ENCODE measurements at places on chromosomes 6 and 20. TPM values are rescaled to one million over a fixed set of nuclear protein-coding genes. Genes with fewer than 3 reads are reported as not detected.

GCLC gene
- total RNA-seq: 40.0 TPM

FUT9 gene
- total RNA-seq: not detected

CD164 gene
- total RNA-seq: 284 TPM

PIGU gene
- 13.2 TPM for total RNA-seq

BPIFA1 gene
- total RNA-seq: not detected

SLC17A1 gene
- total RNA-seq: not detected

LEMD2 gene
- 61.5 TPM for total RNA-seq

RBBP8NL gene
- 0.64 TPM for total RNA-seq

CENPW gene
- total RNA-seq: 5.1 TPM

PPP1R14C gene
- 10.0 TPM for total RNA-seq

PRPH2 gene
- 1.2 TPM for total RNA-seq

ALDH8A1 gene
- 1.2 TPM for total RNA-seq

FAM217A gene
- total RNA-seq: not detected

WFDC12 gene
- total RNA-seq: 1.8 TPM

PROCR gene
- total RNA-seq: 20.4 TPM

DNA sequence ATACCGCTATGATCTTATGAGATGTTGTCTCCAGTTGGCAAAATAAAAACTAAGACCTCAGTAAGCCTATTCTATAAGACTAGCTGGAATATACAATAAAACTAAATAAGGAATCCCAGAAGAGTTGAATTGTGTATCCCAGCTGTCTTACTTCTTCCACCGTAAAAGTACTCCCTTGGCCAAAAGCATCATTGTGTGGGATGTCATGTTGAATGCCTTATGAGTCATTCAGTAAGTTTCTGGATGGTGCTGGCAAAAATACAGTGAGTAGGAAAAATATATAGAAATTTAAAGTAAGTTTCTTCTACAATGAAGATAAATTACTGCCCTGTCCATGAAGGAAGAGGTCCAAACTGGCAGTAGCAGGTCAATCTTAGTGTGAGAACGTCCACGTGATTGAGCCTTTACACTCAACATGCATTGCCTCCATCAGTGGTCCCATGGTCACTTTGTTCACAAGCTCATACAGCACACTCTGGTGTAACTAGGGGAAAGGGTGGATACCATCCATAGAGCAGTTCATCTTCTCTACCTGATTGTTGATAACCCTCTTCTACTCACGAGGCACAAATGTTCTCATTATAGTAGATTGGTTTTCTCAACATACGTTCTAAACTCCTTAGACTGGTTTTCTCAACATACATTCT lies 13.7 kb upstream of the ZNF318 start:
- no peak for DNase-seq

- no peak for DNase-seq
These were observed 618.0 kb upstream of the FLRT3 start for GRCh38 chr20:14955399-14955798.

DNA sequence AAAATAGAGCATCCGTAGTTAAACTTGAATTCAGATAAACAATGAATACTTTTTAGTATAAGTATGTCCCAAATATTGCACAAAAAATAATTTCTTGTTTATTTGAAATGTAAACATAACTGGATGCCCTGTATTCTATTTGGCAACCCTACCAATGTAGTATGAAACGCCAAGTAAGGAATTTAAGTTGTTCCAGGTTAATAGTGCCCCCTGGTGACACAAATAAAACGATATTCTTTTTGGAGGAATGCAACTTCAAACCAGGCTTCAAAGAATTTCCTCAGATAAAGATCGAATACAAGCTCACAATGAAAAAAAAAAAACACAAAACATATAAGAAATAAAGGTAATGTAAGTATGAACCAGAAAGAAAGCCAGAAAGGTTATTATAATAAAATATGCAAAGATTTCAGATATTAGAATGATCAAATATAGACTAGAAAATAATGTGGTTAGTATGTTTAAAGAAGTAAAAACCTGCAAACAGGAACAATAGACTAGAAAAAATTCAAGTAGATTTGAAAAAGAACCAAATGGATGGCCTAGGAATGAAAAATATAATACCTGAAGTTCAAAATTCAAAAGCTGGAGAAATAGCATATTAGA lies 18.4 kb upstream of the AKAP7 start:
- DNase-seq: no peak

GRCh38 chr6:163389354-163389753 lies 25.2 kb upstream of the QKI start:
- DNase-seq: no peak

- no peak for DNase-seq
These were observed 91.5 kb downstream of the HIVEP2 start for GRCh38 chr6:142853244-142854180.

- no peak for DNase-seq
These were observed 8.4 kb downstream of the FAM120B start for GRCh38 chr6:170314983-170315382.

GRCh38 chr6:17102258-17102870 lies 514 bp downstream of the STMND1 start:
- DNase-seq: no peak

- no peak for DNase-seq
These were observed 38.7 kb upstream of the MTHFD1L start for GRCh38 chr6:150826788-150827187.

GRCh38 chr6:112258642-112259336 lies 4.4 kb upstream of the LAMA4 start:
- no peak for DNase-seq

DNA sequence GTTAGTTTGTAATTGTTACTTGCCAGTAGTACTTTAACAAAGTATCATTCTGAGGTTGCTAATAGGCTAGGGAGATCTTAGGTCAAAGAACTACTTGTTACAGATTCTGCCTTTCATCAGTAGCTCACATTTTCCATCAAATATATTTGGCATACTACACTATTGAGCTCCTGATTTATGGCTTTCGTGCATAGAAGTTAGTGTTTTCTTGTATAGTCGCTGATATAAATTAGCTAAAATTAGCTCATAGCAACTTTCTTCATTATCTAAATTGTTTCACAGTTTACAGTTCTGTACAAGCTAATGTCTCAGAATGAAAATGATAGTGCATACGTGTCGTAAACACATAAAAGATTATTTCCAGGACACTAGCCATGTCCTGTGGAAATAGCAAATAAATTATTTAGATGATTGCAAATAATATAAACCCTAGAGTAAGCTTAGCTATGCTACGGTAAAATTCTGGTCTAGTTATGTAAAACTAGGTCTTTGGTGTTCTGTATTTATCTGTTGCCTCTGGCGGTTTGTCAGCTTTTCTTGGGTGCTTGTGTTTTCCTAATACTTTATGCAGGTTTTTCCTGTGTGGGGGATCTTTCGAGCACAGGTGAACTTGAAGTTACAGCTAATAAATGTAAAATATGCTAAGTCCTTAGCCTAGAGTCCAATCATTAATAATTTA lies 15.1 kb downstream of the PDE7B start:
- no peak for DNase-seq

- no peak for DNase-seq
These were observed 208.1 kb downstream of the ARID1B start for GRCh38 chr6:156985309-156985708.

GRCh38 chr20:10129749-10130148 lies 88.9 kb upstream of the SNAP25 start:
- no peak for DNase-seq

GRCh38 chr6:70282919-70283461 lies 19.9 kb downstream of the COL9A1 start:
- DNase-seq: no peak

DNA sequence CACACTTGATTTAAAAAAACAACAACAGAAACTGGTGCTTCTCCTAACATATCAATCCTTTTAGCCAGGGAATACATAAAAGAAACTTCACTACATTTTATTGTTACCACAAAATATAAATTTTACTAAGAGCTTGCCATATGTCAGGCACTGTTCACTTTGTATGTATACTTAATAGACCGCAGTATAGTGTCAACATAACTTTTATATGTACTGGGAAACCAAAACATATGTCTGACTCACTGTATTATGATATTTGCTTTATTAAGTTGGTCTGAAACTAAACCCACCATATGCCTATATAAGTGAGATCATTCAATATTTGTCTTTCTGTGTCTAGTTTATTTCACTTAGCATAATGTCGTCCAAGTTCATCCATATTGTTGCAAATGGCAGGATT lies 108.4 kb downstream of the KLHL32 start:
- DNase-seq: no peak

DNA sequence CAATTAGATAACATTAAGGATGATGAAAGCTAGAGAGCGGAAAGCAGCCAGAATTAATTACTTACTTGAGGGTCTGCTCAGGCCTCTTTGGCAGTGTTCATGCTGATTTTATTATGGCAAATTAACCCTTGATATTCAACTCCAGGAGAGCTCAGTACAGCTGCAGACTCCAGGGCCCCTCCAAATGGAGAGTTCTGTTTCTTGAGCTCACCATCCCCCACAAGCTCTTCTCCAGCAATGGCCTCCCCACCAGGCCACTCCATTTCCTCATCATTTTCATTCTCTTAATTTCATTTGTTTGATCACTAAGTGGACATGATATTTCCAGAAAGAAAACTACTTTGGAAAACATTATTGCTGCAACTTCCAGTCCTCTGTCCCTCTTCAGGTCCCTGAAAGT lies 513.3 kb upstream of the NOX3 start:
- DNase-seq: no peak

DNA sequence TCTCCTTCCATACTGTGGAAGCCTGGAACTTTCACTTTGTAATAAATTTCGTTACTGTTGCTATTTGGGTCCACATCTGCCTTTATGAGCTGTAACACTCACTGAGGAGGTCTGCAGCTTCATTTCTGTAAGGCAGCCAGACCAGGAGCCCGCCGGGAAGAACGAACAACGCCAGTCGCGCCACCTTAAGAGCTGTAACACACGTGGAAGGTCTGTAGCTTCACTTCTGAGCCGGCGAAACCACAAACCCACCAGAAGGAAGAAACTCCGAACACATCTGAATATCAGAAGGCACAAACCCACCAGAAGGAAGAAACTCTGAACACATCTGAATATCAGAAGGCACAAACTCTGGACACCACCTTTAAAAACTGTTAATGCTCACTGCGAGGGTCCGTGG lies 589.9 kb upstream of the SLC35B3 start:
- no peak for DNase-seq

DNA sequence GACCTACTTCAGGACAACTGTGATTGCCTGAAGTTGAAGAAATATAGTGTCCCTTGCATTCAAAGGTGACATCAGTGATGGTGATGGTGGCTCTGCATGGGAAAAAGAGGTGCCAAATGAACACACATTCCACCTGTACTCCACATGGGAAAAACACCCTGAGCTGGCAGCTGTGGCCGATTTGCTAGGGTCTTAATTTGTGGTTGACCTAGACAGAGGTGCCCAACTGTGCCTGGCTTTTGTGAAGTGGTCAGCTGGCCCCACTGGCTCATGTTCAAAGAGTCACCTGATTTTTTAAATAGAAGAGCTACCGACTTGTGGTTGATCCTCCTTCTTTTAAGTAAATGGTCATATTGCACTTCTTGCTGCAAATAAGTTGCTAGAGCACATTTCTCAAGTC lies 7.6 kb upstream of the GCNT2 start:
- no peak for DNase-seq

DNA sequence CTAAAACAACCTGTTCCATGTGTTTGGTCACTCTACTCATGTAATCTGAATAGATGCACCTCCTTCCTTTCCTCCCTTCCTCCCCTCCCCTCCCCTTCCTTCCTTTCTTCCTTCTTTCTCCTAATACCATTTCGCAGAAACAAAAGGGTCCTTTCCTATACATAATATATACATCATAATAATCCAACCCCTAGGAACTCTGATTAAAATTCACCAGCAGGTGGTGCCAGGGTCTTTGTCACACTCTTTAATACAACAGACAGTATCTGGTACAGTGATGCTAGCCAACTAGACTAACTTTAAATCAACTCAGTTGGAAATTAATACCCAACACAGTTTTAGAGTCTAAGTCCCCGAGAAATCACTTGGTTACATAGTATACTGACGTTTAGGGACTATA lies 181.2 kb upstream of the SHLD1 start:
- no peak for DNase-seq

GRCh38 chr6:80548532-80548931 lies 442.1 kb downstream of the BCKDHB start:
- no peak for DNase-seq

- DNase-seq: no peak
These were observed 20.5 kb upstream of the CRISP3 start for GRCh38 chr6:49764571-49765236.

- peak; percentile 76 for DNase-seq
These were observed at the start of gene BPI for GRCh38 chr20:38303908-38304379. TSS of gene BPI (plus strand) at chr20:38304156. CDS start at chr20:38304224, 68 bp downstream.

GRCh38 chr6:30554962-30555815 lies 1.1 kb downstream of the GNL1 start:
- peak; percentile 76 for DNase-seq

- no peak for DNase-seq
These were observed 240.7 kb upstream of the POU3F2 start for GRCh38 chr6:98593676-98594075.

GRCh38 chr6:37479266-37479854 lies 20.3 kb downstream of the CCDC167 start:
- no peak for DNase-seq

GRCh38 chr6:111011360-111012142 lies 29.7 kb downstream of the RPF2 start:
- DNase-seq: no peak

DNA sequence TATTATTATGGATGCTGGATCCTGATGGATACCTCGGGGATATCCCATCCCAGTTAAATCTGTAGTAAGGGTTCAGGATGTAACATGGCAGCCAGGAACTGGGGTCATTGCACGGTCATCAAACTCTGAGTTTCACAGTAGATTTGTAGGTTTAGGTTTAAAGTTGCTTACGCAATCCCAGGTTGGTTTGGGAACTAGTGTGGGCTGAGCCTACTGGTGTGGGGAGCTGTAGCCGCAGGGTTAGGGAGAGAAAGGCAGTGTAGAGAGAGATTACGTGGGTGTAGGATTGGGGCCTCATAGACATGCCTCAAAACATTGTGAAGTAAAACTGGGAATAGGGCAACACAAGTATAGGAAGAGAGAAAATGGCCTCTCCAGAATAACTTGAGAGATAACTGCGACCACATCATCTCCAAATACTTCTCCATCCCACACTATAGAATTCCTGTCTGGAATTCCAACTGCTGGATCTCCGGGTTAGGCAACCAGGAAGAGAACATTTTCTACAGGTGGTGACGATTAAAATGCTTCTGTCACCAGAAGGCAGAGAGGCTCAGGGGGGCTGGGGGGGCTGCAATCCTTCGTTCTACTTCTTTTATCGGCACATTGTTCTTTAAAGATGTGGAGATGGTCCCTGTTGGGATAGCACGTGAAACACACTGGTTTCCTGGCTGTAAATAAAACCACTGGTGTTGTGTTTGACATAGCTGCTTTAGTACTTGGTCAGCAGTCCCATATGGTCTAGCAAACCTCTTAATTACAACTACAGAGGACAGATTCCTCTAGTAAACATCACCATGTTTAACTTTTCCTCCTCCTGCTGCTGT lies 44.9 kb upstream of the TMEM170B start:
- no peak for DNase-seq

- no peak for DNase-seq
These were observed 164.3 kb upstream of the SOX4 start for GRCh38 chr6:21429291-21429690.

GRCh38 chr20:37276494-37277252 lies 12.8 kb upstream of the MANBAL start:
- no peak for DNase-seq
